ENCODE measurements at places on chromosomes 4 and X. TPM values are rescaled to one million over a fixed set of nuclear protein-coding genes. Genes with fewer than 3 reads are reported as not detected.

GRCh38 chrX:112868586-112868985 lies 28.0 kb upstream of the AMOT start:
- DNase-seq = no peak

GRCh38 chrX:134543288-134543687 lies 83.3 kb downstream of the HPRT1 start:
- DNase-seq = no peak

The GLUD2 gene
- 0.34 TPM for total RNA-seq

The SH3RF1 gene
- 8.5 TPM for total RNA-seq

- DNase-seq = no peak
These were observed 243.8 kb downstream of the PPP3CA start for GRCh38 chr4:101103381-101104142.

All from lower leg skin (tissue), 4 donors.